ENCODE measurements at places on chromosomes 5 and 9.

- DNase-seq, result no peak
Observed at GRCh38 chr9:94864196-94864595, 137.7 kb downstream of the AOPEP start.

GRCh38 chr5:11640158-11640873, 263.9 kb downstream of the CTNND2 start:
- no peak for DNase-seq

- no peak for DNase-seq
Observed at GRCh38 chr5:69374911-69375446, 5.4 kb downstream of the RAD17 start.

- DNase-seq, result no peak
Observed at GRCh38 chr5:66633754-66634153, 37.6 kb downstream of the MAST4 start.

- DNase-seq, result peak; percentile 31
Observed at GRCh38 chr5:151155775-151156506, 1.6 kb downstream of the ANXA6 start.

DNA sequence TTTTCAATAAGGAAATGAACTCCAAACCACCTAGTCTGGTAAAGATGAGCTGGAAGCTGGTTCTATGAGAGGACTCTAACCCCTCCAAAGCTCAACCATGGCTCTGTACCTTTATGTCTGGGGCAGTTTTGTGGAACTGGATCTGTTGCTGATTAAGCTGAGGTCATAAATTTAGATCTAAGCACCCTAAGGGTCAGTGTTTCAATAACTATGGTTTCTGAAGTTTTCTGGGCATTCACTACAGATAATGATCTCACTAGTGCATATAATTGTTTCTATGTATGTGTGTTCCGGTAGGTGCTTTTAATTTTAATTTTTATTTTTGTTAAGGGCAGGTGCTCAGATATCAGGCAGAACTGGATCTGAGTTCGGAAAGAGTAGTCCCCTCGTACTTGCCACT, 258.7 kb upstream of the PANK3 start:
- DNase-seq, result no peak

- DNase-seq, result no peak
Observed at GRCh38 chr9:136062657-136063439, 32.2 kb downstream of the NACC2 start.

DNA sequence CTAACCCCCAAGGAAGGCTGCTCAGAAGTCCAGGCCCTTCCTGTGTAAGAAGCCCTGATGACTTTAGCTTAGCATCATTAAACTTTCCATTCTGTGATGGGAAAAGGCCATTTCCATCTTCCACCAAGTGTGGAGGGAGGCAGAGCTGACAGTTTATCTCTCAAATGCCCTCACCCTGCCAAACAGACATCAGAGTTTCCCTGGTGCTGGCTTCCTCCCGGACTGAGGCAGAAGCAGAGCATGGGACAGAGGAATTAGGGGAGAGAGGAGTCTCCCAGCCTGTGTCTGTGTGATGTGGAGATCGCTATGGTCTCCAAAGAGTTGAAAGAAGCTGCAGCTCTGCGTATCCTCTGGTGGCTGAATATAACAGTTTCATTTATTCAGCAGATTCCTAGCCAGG, 57.4 kb upstream of the CTNNA1 start:
- DNase-seq, result no peak

DNA sequence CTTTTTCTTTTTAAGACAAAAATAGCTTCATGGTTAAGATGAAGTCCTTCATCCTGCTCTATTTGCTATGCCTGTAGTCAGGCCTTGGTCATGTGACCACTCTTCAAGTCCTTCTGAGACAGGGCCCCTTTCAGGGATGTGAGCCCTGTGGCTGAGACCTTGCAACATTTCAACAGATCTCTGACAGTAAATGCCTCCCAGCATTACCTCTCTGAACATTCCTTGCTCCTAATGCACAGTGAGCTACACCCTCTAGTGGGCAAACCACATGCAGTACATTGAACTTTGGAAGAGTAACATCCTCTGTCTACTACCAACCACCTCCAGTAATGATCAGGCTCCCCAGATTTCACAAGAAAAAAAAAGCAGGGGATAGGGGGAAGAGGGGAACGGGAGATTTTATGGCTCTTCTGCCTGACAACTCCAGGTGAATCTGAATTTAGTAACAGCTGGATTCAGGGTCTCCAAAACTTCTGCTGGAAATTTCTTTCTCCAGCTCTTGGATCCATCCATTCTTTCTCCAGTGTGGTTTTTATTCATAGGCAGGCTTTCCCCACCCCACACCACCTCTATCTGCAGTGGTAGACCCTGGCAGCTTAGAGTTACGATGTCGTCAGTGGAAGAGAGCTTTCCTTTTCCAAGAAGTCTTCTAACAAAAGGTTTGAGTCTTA, 8.9 kb upstream of the FBXO38 start:
- no peak for DNase-seq

DNA sequence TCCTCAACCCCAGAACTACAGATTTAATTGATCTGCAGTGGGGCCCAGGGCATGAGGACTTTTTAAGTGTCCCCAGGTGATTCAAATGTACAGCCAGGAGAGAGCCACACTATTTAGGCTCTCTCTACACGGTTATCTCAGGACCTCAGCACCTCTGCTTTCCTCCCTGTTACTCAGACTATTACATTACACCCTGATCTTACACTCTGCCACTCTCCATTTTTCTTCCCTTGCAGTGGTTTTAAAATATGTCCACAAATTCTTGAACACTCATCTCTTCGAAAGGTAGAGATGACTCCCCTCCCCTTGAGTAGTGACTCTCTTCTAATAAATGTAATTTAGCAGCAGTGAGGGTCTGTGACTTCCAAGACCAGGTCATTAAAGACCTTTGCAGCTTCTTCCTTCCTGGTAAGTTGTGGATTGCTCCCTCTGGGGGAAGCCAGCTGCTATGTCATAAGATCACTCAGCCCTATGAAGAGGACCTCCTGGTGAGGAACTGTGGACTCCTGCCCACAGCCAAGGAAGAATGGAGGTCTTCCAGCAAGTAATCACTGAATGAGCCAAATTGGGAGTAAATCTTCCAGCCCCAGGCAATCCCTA, 87.5 kb upstream of the SSBP2 start:
- DNase-seq, result peak; percentile 19

GRCh38 chr9:31848505-31849285, 535.7 kb upstream of the ACO1 start:
- no peak for DNase-seq

DNA sequence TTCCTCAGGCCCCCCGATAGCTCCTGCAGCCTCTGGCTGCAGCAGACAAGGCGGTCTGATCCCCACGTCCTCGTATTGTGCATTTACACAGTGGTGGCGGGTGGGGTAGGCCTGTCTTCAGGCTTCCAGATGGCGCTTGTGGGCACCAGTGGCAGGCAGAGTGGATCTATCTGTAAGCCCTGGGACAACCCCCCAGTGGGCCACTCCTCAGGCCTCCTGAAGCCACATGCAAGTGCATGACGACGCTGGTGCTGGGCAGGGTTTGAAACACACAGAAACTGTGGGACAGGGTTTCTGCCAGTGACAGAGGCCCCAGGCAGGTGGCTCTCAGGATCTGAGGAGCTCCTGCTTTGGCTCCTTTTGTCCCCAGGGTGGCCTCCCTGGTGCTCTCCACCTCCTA, 42.0 kb downstream of the SLF1 start:
- no peak for DNase-seq

DNA sequence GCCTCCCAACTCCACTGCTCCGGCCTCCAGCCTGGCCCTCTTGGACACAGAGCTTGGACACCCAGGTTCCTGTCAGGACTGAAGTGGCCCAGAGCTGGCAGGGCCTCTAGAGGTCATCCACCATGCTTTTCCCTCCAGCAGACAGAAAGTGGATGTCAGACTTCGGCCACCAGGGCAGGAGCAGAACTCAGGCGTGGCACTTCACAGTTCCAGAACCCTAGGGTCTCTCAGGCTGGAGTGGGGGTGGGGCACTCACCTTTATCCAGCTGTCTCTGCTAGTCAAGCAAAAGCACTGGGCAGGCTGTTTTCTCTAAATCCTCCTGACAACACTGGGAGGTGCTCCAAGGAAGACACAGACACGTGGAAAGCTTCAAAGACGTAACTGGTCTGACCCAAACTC, 35.6 kb upstream of the N4BP3 start:
- DNase-seq, result no peak

GRCh38 chr5:168778536-168778935, 199.4 kb upstream of the PANK3 start:
- DNase-seq, result no peak

DNA sequence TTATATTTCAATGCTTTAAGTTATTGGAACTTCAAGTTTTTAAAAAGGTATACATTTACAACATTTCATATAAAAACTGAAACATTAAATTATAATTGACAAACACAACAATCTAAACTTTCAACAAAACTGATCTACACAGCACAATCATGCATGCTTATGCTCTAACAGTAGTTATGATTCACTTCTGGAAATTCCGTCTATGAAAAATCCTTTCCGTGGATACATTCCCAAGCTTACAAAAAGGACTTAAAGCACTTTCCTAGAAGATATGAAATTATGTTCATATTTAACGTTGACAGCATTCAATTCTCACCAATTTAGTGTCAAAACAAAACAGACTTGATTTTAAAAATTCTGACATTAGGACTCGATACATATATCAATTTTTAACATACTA, 3.7 kb downstream of the HNRNPH1 start:
- DNase-seq, result no peak

DNA sequence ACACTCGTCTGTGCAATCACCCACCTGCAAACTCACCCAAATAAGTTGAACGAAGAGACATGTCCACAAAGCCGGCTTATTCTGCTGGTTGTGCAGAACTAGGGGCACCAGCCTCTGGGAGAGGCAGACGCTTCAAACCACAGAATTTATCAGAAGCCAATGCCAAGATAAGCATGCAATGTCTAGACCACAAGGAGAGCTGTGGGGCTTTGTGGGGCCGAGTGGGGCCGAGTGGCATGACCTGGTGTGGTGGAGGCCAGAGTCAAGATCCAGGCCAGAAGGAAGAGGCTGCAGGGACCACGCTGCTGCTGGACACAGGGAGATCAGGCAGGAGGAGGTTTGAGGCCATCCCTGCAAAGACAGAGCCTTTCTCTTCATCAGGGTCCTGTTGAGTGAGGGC, 259.0 kb downstream of the IRX2 start:
- no peak for DNase-seq

GRCh38 chr5:7592910-7593309, 197.0 kb downstream of the ADCY2 start:
- DNase-seq, result no peak

DNA sequence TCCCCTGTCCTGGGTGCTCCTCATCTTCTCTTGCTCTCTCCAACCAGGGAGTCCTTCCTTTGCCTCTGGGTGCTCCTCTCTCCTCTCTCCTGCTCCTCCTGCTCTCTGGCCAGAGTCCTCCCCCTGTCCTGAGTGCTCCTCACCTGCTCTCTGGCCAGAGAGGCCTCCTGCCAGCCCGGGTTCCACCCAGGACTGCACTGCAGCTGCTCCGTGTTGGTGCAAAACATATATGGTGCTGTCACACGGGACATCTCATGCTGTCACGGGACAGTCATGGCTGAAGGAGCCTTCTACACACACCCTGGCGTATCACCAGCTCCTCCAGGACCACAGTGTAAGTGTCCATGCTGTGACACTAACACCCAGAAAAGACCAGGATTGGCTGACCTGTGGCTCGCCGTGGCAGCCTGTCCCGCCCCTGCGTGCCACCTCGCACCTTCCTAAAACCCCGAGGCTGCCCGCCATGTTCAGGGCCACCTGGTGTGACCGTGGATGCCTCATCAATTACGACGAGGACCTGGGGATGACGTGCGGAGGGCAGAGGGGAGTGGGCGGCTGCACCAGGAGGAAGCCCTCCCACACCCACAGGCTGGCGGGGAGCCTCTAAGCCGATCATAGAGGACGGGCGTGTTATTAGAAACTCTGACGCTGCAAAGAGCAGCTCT, 27.9 kb upstream of the SLC6A3 start:
- no peak for DNase-seq

- no peak for DNase-seq
Observed at GRCh38 chr9:121367306-121368137, 2.5 kb downstream of the STOM start.

DNA sequence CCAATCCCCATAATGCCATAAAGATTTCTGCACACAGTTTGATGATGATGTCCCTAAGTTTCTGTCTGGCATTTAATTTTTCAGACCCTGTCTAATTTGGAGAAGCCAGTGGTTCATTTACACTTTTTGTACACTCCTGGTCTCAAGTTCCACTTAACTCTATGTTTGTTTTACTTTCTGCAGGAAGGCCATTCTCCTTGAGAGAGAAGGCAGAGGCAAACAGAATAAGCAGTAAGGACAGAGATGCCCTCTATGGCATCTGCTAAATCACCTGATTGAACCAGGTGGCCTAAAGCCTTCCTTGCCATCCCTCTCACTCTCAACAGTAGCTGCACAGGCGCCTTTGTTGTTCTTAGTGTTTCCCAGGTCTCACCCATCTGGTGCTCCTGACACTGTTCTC, 86.1 kb upstream of the LRRTM2 start:
- DNase-seq, result no peak

DNA sequence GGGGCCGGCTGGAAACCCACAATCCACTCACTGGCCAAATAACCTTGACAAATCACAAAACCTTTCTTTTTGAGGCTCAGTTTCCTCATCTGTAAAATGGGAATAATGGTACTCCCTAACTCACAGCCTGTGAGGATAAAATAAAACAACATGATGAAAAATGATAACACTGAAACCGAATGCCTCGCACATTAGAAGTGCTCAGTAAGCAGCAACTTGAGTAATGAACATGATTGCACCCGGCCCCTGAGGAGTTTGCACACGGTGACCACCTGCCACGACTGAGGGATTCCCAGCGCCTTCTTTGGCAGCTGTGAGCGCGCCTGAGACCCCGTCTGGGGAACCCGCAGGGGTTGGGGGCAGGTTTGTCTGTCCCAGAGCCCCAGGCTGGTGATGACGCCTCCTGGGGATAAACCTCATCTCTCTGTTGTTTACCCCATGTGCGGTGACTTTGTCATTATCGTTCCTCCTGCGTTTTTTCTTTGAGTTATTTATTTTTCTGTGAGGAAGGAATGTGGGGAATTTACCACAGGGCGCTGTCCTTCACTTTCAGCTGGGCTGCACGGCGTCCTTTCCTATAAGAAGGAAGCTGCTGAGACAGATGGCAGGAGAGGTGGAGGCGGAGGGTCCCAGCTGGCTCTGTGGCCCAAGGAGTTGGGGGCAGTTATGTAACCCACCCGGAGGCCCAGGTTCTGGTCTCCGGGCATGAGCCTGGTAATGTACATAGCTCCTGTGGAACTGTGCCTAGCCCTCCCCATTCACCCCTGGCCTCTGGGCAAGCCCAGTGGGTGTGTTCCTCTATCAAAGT, 3.0 kb upstream of the SYNPO start:
- DNase-seq, result no peak

GRCh38 chr5:113792806-113793205, 279.3 kb downstream of the YTHDC2 start:
- no peak for DNase-seq

Data from stimulated activated naive CD4-positive, alpha-beta T cell (primary cell).